Inflammatory macrophage treated with lipopolysaccharide for 4 hours (primary cell): ENCODE measurements at places on chromosomes 5 and 9.

DNA sequence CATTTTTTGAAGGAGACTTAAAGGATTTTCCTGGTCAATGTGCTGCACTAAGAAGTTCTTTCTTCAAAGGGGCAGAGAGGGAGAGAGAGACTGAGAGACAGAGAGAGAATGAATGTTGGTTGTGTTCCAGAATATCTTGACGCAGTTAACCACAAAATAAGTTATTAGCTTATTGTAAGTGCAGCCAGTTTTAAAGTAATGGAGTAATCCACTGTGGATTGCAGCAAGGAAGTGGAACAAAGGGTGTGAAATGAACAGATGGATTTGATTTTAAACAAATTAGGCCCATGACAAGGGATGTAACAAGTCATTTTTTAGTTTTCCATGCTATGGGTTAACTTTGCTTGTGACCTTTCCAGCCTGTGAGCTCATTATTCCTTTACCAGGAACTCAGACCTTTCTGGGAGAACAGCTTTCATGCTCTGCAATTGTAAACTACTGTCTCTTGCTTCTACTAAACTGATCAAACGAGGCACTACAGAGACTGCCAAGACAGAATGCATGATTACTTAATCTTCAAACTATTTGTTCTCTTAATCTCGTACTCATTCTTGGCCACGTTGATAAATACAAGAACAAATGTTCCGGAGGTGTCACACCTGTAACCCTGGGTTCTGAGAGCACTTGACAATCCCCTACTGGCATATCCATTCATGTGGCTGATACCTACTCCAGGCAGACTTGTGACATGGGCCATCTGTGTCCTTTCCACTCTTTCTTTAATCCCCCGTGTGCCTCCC is 131.1 kb downstream of the TLE1 start:
- no peak for DNase-seq

- DNase-seq, result no peak
These were observed 36.0 kb upstream of the PRLR start for GRCh38 chr5:35266276-35266675.

- no peak for DNase-seq
These were observed 3.5 kb downstream of the PAIP1 start for GRCh38 chr5:43553381-43553780.

- DNase-seq, result no peak
These were observed 241.0 kb downstream of the AOPEP start for GRCh38 chr9:94967482-94967881.

- DNase-seq, result no peak
These were observed 46.8 kb upstream of the DHFR start for GRCh38 chr5:80701597-80701996.
